Osteoblast (primary cell): ENCODE measurements at places on chromosomes 16 and 17. TPM values are rescaled to one million over a fixed set of nuclear protein-coding genes. Genes with fewer than 3 reads are reported as not detected.
A peak's percentile ranks its signal among the peaks of the same experiment; 100 is the strongest.

DNA sequence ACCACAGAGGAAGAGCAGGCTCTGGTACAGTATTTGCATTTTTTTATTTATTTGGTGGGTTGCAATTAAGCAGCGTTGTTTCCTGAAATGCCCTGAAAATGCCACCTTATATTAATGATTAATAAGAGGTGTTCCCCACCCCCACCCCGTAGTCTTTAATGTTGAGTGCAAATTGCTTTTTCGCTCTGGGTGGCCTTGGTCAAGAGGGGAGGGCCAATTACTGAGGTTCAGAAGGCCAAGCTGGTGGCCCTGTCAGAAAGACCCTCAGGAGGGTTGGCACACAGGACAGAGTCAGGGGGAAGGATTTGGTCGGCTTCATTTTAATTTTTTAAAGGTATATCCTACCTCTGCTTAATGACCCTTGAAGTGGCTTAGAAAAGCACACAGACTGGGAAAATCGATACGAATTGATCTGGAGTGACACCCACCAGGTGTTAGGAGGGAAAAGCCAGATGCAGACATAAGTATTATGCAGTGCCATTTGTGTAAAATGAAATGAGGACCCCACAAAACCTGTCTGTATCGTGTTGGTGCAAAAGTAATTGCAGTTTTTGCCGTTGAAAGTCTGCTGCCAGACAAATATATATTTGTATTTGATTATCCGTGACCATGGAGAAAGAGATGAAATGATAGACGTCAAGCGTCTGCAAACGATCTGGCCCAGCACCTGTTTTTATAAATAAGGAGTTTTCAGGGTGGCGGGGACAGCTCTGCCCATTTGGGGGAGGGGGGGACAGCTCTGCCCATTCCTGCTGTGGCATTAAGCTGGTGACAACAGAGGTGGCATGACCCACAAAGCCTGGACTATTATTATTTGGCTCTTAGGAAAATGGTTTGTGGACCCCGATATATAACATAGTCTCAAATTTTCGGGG is 143.8 kb upstream of the PLCG2 start:
- H3K4me3 ChIP-seq = no peak overlapping the region
- peaks cover 14% of the 10 kb centered on the region for H3K4me1 ChIP-seq
- H3K27me3 ChIP-seq = no peaks in the 10 kb centered on the region
- H3K36me3 ChIP-seq = no peaks in the 10 kb centered on the region

DNA sequence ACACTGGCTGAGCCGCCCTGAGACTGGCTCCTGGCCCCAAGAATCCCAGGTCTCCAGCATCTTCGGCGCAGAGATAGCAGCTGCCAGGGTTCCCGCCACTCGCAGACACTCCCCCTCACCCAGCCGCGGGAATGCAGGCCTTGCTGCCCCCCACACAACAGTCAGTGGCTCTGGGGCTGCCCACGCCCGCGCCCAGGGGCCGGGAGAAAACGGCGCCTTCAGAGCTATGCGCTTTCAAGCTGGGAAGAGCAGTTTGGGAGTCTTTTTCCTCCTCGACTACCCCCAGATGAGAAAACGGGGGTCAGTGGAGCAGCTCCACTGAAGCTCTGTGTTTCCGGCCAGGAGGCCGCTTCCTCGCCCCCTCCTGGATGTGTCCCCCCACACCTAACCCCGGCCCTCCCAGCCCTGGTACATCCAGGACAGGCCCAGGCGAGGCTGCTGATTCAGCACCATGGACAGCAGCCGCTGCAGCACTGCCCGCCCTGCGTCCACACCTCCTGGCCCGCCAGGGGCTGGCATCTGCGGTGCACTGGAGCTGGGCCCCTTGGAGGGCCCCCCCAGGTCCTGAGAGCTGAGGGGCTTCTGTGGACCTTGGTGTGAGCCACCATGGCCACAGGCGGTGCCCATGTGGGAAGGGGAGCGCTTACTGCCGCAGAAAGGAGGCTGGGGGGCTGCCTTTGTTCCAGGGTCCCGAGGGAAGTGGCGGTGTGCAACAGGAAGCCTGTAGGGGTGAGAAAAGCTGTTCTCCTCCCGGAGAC is 35.7 kb downstream of the CACNA1H start:
- H3K4me1 ChIP-seq = no peaks in the 10 kb centered on the region
- no peaks in the 10 kb centered on the region for H3K36me3 ChIP-seq
- peak; percentile 99 for DNase-seq
- no peak overlapping the region for H3K4me3 ChIP-seq
- H3K27me3 ChIP-seq = no peaks in the 10 kb centered on the region
- H3K27ac ChIP-seq = no peak overlapping the region

CTRB2 gene
- total RNA-seq = not detected in 2 replicates

CTRB1 gene
- not detected in 2 replicates for total RNA-seq

PRSS21 gene
- total RNA-seq = not detected in 2 replicates
